ENCODE measurements at places on chromosomes 7 and 10.

GRCh38 chr10:86203162-86203905 is 163.3 kb downstream of the GRID1 start:
- DNase-seq = no peak

- DNase-seq = no peak
Observed at GRCh38 chr7:122803323-122803722, 82.9 kb downstream of the CADPS2 start.

GRCh38 chr7:41437257-41438196 is 265.4 kb downstream of the INHBA start:
- no peak for DNase-seq

DNA sequence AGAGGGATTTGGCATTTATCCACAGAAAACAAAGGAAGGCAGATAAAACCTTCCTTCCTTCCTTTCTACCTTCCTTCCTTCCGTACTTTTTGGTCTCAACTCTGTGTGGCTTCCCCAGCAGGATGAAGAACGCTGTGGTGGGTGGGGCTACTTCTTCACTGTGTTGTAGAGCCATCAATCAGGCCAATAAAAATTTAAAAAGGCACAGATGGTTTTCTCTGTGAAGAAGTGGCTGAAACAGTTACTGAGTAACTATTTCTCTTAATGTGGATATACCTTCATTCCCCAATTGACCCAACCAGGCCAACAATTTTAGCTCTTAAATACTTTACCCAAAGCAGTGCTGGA is 75.8 kb downstream of the ZNF92 start:
- no peak for DNase-seq

DNA sequence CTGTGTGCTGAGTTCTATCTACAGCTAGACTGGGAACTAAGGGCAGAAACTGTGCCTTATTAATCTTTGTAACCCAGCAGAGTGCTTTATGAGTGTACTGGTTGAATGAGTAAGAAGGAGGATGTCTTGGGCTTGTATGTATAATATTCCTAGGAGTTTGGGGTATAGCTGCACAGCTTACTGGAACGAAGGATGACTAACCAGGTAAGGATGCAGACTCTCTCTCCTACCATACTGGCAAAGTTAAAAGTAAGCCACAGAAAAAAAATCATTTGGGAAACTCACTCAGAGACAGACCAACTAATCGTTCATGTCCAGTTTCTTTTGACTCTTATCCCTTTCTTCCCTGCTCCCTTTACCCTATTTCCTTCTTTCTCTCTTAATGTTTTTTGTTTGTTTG is 1.4 kb upstream of the DHTKD1 start:
- peak; percentile 56 for DNase-seq

- DNase-seq = no peak
Observed at GRCh38 chr10:13706604-13707003, 119.8 kb downstream of the PRPF18 start.

GRCh38 chr10:130215931-130216231 is 79.7 kb downstream of the GLRX3 start:
- no peak for DNase-seq
